ENCODE measurements at places on chromosomes 1 and 21. TPM values are rescaled to one million over a fixed set of nuclear protein-coding genes. Genes with fewer than 3 reads are reported as not detected.

The LCE1C gene
- not detected for polyA plus RNA-seq

The CCT3 gene
- polyA plus RNA-seq, result 351 TPM

The MXRA8 gene
- polyA plus RNA-seq, result 145 TPM

The RIIAD1 gene
- polyA plus RNA-seq, result not detected

The KCND3 gene
- polyA plus RNA-seq, result 1.7 TPM

The ANGPTL1 gene
- 5.0 TPM for polyA plus RNA-seq

The C1orf232 gene
- not detected for polyA plus RNA-seq

The TM2D1 gene
- 74.9 TPM for polyA plus RNA-seq

The NIPAL3 gene
- polyA plus RNA-seq, result 19.5 TPM

The AUNIP gene
- 3.9 TPM for polyA plus RNA-seq

The TTC24 gene
- polyA plus RNA-seq, result 1.2 TPM

The CDK11A gene
- 41.3 TPM for polyA plus RNA-seq

The NPHS2 gene
- polyA plus RNA-seq, result 378 TPM

Measured in renal cortex interstitium (tissue), 15 donors.